Activated CD8-positive, alpha-beta memory T cell treated with anti-CD3 and anti-CD28 coated beads for 4 hours (primary cell): ENCODE measurements at places on chromosomes 11 and 22.
A peak's percentile ranks its signal among the peaks of the same experiment; 100 is the strongest.

GRCh38 chr11:126874276-126874675 is 126.3 kb downstream of the KIRREL3 start:
- DNase-seq = no peak

GRCh38 chr11:12316432-12316831 is 60.9 kb upstream of the PARVA start:
- no peak for DNase-seq

DNA sequence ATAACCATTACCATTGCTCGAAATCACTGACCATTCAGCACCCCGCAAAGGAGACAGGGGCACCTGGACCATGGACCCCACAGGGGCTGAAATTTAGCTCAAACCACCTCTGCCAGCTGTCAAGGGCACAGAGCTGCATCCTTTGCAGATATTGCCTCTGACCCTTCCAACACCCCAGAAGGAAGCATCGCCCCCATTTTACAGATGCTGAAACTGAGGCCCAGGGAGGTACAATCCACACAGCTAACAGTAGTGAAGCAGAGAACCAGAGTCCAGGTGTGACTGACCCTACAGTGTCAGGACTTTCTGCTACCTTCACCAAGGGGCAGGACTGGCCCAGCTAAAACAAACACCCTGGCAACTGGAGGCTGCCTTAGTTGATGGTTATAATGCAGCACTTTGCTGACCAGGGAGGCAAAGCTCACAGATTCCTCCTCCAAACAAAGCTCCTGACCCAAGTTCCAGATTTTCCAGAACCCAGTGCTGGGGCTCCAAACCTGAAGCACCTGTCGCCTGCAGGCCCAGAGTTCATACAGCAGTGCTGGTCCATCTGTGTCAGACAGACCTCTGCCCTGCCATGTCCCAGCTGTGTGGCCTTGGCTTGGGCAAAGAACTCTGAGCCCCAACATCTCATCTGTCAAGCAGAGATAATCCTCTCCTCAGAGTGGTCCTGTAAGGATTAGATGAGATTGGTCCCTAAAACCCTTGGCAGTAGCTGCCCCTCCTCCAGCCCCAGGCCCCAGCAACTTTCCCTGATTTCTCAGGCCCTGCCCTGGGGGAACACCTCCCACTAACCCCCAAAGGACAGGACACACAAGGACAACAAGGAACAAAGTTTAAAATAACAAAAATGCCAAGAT is 15.2 kb upstream of the ARAP1 start:
- no peak for DNase-seq

- DNase-seq = no peak
Measured at GRCh38 chr11:35664977-35665441, 2.4 kb downstream of the TRIM44 start.

DNA sequence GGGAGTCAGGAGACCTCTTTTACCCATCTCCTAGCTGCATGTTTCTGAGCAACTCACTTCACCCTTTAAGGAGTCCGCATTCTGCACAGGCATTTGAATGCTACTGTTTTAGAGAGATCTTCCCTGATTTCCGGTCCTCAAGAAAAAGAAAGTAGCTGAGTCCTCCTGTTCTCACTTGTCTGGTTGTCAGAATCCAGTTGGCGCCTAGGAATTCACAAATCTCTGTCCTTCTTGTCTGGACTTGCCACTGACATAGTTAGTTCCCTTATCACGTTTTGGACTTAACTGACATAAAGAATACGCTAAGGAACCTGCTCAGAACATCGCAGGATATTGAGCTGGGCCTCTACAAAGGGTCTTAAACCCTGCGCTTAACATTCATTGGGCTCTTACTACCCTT is 61.3 kb upstream of the OR5P2 start:
- DNase-seq = no peak

GRCh38 chr22:30861688-30862552 is 106.7 kb downstream of the MORC2 start:
- no peak for DNase-seq

DNA sequence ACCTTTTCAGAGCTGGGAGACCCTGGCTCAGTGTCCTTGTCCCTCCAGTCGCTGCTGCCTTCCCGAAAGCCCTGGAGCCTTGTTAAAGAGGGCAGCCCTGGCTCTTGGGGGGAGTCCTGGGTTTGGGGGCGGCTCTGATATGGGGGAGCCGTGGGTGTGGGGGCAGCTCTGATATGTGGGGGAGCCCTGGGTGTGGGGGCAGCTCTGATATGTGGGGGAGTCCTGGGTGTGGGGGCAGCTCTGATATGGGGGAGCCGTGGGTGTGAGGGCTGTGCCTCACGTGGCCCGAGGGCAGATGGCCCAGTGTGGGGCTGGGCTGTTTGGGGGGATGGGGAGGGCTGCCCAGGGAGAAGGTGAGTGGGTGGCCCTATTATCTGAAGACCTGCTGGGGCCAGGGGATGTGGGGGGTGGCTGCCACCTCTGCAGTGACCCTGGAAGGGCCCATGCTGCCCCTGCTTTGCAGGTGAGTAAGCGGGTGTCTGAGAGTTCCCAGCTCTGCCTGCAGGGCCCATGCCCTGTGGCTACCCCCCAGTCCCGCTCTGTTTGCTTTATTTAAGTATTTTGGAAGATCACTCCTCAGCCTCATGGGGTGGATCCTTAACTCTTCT is 30.9 kb upstream of the GRAMD4 start:
- DNase-seq = no peak

GRCh38 chr11:46391578-46392420 is at the start of gene CHRM4:
TSS of gene CHRM4 (minus strand) at chr11:46391776. CDS start at chr11:46386557, 5,219 bp downstream.
- DNase-seq = no peak

GRCh38 chr11:123696183-123696582 is 41.8 kb upstream of the SCN3B start:
- no peak for DNase-seq

DNA sequence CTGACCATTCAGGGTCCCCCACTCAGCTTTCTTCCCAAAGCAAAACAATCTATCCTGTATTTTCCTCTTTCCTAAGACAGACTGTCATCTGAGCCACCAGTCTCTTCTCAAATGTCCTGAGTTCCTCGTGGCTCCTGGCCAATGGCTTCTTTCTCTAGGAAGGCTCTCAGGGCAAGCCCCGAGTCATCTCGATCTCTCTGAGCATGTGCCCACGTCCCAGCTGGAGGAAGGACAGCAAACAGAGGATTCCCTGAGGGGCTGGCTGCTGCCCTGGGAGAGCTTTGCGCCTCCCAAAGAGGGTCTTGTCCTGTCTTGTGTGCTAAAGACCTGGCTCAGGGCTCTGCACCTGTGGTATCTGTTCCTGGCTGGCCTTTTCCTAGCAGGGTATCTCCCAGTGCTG is 8.3 kb downstream of the SLC37A2 start:
- DNase-seq = no peak

DNA sequence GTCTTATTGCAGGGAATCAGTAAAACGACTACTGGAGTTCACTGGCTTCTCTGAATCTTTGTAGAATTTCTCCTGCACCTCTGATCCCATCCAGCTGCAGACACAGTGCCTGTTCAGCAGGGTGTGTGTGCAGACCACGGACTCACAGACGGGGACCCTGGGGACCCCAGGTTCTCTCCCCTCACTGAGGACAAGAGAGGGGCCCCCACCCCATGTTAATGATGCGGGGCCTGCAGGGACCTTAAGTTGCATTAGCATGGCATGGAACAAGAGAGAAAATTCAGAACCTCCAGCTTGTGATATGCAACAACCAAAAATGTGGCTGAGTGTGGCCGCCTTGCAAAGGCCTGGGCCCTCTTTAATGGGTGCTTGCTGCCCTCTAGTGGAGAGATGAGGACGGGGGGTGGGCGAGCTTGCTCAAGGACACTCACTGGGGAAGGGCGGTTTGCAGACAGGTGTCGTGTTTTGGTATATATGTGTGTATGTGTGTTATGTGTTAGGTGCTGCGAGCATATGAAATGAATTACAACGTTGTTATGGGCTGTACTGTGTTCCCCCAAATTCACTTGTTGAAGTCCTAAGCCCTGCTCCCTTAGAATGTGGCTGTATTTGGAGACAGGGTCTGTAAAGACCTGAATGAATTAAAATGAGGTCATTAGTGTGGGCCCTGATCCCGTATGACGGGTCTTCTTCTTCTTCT is 84.4 kb upstream of the SEPTIN5 start:
- peak; percentile 70 for DNase-seq

DNA sequence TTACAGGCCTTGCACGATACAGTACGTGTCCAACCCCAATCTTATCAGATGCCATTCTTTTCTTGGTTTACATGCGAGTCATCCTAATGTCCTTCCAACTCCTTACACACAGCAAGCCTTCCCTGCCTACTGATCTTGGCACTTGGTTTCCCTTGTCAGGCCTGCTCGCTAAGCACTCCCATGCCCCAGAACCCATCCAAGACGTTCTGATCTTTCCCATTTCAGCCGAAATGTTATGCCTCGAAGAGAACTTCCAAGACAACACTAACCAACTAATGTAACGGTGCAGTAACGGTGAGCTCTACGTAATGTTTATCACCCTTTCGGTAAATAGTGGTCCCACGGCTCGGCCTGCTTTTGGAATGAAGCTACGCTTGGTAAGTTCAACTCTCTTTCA is 521 bp downstream of the PES1 start:
- DNase-seq = no peak

- DNase-seq = no peak
Measured at GRCh38 chr11:1493650-1494244, 7.2 kb upstream of the MOB2 start.

- no peak for DNase-seq
Measured at GRCh38 chr11:78248903-78249302, 60.2 kb downstream of the USP35 start.

- no peak for DNase-seq
Measured at GRCh38 chr11:30753994-30754393, 167.8 kb upstream of the MPPED2 start.

GRCh38 chr11:134781380-134781866 is 369.4 kb upstream of the B3GAT1 start:
- DNase-seq = no peak

- no peak for DNase-seq
Measured at GRCh38 chr22:42412744-42413333, 19.4 kb downstream of the NFAM1 start.

- DNase-seq = no peak
Measured at GRCh38 chr11:57446055-57446454, 14.3 kb upstream of the RTN4RL2 start.

DNA sequence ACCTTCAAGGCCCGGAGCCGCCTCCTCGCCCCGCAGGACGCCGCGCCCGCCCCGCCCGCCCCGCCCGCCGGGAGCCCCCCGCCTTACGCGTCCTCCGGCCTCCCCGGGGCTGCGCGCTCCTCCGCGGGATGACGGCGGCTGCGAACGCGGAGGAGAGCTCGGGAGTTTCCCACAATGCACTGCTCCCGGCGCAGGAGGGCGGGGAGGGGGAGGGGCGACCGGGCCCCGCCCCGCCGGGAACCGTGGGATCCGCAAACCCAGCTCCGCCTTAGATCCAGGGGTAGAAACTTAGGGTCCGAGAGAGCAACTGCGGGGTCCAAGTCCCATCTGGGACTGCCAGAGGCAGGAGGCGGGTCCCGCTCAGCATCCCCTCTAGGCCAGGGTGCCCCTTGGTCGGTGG is at the start of gene CEND1:
CEND1 (minus strand) TSS at position 148 of the 400 bp plus-strand sequence. CDS start 1,514 bp downstream, outside the sequence.
- DNase-seq = no peak

- DNase-seq = no peak
Measured at GRCh38 chr11:116224154-116224888, 548.5 kb downstream of the BUD13 start.

DNA sequence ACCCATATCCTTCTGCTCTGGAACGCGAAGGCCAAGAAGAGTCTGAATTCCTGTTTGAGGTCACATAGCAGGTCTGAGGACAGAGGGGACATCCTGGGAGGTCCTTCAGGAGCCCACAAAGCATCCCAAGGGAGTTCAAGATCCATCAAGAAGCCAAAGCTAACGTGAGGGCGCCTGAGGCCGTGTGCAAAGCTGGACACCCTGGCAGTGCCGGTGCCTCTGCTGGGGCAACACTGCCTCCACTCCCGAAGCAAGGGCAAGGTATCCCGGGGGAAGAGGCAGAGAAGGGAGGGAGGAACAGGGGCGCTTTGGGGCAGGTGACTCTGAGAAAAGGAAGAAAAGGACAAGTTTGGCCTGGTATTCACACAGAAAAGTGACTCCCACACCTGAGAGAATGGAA is 50.3 kb upstream of the CDON start:
- DNase-seq = no peak

GRCh38 chr11:120425527-120425926 is 86.0 kb upstream of the GRIK4 start:
- DNase-seq = no peak

- DNase-seq = no peak
Measured at GRCh38 chr11:114398303-114398920, 1.9 kb downstream of the C11orf71 start.

DNA sequence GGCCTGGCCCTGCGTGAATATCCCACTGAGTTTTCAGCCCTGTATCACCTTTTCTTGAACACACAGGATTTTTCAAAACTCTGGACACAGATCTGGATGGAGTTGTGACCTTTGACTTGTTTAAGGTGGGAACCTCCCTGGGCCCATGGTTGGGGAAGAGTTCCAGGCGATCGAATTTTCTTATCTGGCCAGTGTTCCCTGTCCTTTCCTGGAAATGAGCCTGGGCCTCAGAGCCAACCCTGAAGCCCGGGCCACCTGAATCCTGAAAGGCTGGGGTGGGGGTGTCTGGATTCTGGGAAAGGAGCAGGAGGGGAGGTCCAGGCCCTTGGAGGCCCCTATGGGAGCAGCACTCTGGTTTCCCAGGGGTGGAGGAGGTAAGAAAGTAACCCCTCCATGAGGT is 29.0 kb downstream of the CAPN1 start:
- DNase-seq = no peak

DNA sequence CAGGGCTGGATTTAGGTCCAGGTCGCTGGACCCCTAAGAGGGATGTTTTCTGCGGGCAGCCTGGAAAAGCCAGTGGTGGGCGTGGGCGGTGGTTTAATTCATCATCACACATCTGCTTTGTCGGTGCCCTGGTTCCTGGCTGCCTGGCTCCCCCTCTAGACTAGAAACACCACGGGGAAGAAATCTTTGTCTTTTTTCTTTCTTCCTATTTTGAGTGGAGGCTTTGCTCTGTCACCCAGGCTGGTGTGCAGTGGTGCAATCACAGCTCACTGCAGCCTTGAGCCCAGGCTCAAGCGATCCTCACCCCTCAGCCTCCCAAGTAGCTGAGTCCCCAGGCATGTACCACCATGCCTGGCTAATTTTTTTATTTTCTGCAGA is 86.6 kb upstream of the LINC01488 start:
- no peak for DNase-seq

DNA sequence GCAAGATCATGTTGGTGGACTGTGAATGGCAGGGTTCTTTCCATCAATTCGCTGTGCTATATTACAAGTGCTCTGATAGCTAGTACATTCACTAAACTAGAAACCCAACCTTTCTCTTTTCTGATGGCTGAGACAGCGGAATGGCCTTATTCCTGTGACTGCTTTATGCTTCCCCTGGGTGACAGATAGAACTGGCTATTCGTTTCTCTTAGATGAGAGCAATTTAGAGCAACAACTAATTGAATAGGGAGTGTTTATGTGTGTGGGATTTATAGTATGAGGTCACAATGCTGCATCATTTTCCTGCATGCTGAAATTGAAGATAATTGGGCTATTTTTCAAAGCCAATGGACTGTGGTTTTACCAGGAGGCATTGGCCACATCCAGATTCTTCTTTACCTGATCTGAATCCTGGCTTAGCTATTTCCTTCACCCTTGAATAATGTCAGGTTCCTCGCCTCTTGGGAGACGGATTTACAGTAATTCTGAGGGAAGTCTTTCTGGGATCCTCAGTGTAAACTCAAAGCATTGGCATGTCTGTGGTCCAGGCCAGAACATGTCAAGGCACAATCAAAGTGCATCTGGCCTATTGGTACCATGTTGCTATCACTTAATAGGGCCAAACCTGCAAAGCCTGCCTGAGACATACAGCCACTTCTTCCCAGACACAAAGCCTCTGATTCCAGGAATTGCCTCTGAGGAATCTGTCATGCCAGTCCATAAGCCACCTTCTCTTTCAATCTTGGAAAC is 775.0 kb upstream of the API5 start:
- no peak for DNase-seq

GRCh38 chr11:14422052-14422813 is 63.2 kb upstream of the RRAS2 start:
- no peak for DNase-seq
